Breast epithelium (tissue), 4 donors: ENCODE measurements at places on chromosomes 13 and 19. TPM values are rescaled to one million over a fixed set of nuclear protein-coding genes. Genes with fewer than 3 reads are reported as not detected.

GRCh38 chr13:28606466-28606865 lies 52.5 kb upstream of the POMP start:
- no peak for DNase-seq
- no peaks in the 10 kb centered on the region for H3K4me1 ChIP-seq
- no peak overlapping the region for H3K4me3 ChIP-seq

Gene VSTM2B
- not detected for total RNA-seq

DNA sequence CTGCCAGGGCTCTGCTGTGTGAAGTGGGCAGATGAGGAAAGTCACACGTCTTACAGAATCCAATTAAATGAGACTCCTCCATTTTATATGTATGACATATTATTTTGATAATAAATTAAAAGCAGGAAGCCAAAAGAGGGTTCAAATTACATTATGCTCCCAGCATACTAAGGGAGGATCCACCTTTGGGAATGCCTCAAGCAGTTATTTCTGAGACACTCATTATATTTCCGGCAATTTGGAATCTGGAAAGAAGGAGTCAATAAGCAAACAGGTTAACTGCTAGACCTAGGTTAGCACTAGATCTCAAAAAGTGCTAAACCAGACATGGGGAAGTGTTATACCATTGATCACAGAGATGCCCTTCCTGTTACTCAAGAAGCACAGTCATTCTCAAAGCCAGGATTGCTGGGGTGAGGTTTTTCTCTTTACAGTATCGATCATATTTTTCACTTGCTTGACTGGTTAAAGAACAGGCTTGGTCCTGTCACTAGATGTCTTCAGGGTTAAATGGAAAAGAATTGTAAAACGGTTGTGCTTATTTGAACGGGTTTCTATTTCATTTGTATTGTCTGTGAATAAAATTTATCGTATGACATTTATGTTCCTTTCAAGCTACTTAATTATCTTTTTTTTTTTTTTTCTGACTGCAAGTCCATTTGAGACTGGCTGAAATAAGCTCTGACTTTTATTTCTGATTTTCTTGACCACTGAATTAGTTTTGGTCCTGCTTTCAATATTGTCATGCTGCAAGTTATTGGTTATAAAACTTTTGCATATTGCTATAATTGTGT lies 523.2 kb downstream of the KLF12 start:
- H3K27me3 ChIP-seq = no peaks in the 10 kb centered on the region

DNA sequence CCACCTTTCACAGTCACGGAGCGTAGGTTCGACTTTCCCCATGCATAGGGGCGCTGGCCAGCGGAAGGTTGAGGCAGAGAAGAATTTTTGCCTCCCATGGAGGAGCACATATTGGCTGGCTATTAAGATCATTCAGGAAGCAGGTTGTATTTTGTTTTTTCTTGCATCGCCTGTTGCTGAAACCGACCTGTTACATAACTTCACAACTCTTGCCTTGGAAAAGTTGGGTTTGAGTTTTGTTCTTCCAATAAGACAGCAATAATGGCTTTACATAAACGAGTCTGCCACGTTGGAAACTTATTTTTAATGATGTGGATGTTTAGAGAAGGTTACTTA lies 1.4 kb downstream of the UPF1 start:
- H3K4me1 ChIP-seq = no peaks in the 10 kb centered on the region
- H3K36me3 ChIP-seq = no peaks in the 10 kb centered on the region
- no peaks in the 10 kb centered on the region for H3K27me3 ChIP-seq
- H3K4me3 ChIP-seq = peak overlapping the region; percentile 92
- peak overlapping the region; percentile 93 for H3K27ac ChIP-seq
- no peak for DNase-seq

GRCh38 chr19:484494-484893 lies 11.8 kb upstream of the MADCAM1 start:
- H3K27ac ChIP-seq = no peak overlapping the region
- H3K4me1 ChIP-seq = no peaks in the 10 kb centered on the region
- H3K27me3 ChIP-seq = peaks cover 13% of the 10 kb centered on the region
- no peaks in the 10 kb centered on the region for H3K36me3 ChIP-seq
- H3K4me3 ChIP-seq = no peak overlapping the region

- H3K4me3 ChIP-seq = no peak overlapping the region
- H3K27ac ChIP-seq = peak overlapping the region; percentile 1
- no peaks in the 10 kb centered on the region for H3K36me3 ChIP-seq
- H3K4me1 ChIP-seq = no peaks in the 10 kb centered on the region
Measured at GRCh38 chr19:55344444-55344843, 4.8 kb downstream of the KMT5C start.

GRCh38 chr13:79782541-79783205 lies 301.7 kb downstream of the NDFIP2 start:
- no peaks in the 10 kb centered on the region for H3K36me3 ChIP-seq
- no peaks in the 10 kb centered on the region for H3K4me1 ChIP-seq
- peak overlapping the region; percentile 30 for H3K27ac ChIP-seq
- DNase-seq = peak; percentile 23
- no peaks in the 10 kb centered on the region for H3K27me3 ChIP-seq

DNA sequence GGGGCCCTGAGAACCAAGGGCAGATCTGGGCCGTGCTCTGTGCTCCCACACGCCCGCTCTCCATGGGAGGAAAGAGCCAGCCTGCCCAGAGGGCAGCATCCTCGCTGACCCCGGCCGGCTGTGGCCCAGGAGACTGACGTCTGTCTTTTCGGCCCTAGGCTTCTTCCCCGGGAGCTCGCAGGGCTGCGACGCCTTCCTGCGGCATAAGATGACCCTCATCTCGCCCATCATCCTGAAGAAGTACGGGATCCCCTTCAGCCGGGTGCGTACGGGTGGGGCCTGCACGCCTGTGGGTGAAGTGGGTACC lies 108.2 kb downstream of the KDM4B start:
- no peaks in the 10 kb centered on the region for H3K4me1 ChIP-seq
- no peaks in the 10 kb centered on the region for H3K36me3 ChIP-seq
- no peak overlapping the region for H3K27ac ChIP-seq
- H3K27me3 ChIP-seq = no peaks in the 10 kb centered on the region
- no peak overlapping the region for H3K4me3 ChIP-seq
- no peak for DNase-seq

DNA sequence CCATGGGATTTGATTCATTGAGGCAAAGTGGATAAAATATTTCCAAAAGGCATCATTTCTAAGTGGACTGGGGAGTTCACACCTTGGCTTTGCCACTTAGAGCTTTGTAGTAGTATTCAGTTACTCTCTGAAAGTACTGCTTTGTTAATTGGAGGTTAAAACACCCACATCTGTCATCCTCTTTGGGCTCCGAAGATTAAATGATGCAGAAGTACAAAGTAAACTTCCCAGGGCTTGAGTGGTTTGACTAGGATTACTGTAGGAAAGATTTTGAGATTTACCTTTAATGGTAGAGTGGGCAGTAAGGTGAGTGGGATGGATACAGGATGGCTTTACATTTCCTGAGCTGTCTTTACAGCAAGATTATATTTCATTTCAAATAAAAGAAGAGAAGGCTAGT lies 42.4 kb downstream of the WASF3 start:
- no peak overlapping the region for H3K27ac ChIP-seq
- no peak for DNase-seq

DNA sequence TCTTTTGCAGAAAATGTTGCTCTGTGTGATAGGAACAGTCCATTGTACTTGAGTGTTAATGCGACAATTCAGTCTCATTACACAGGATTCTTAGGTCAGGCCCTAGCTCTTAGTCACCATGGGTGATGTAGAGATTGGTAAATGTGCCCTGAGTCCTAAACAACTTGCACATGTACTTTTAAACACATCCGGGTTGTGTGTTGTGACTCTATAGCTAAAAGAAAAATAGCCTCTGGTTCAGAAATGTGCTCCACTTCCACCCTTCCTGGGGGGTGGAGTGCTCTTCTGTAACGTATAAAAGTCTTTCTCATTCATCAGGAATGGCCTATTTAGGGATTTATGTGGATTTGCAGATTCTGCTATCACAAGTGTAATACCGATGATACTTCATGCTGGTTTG lies 5.2 kb downstream of the SPATA13 start:
- no peak overlapping the region for H3K27ac ChIP-seq
- no peaks in the 10 kb centered on the region for H3K27me3 ChIP-seq
- no peaks in the 10 kb centered on the region for H3K36me3 ChIP-seq
- no peak for DNase-seq
- H3K4me1 ChIP-seq = no peaks in the 10 kb centered on the region

DNA sequence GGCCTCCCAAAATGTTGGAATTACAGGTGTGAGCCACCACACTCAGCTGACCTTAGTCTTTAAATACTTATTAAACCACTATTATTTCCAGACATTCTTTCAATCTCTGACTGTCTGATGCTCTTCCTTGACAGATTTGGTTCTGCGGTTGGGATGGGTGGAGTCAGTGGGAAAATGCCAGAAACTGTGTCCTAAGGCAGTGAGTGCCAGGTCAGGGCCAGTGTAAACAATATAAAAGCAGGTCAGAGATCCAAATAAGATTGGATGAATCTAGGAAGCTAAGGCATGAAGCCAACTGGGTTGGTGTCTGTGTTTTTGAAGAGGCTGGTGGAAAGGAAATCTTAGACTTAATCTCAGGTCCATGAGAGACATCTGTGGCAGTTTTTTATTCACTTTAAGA lies 74.7 kb downstream of the KLF5 start:
- DNase-seq = no peak
- no peak overlapping the region for H3K27ac ChIP-seq
- no peak overlapping the region for H3K4me3 ChIP-seq
- no peaks in the 10 kb centered on the region for H3K4me1 ChIP-seq

GRCh38 chr13:110812121-110812868 lies 98.8 kb downstream of the ING1 start:
- H3K27ac ChIP-seq = no peak overlapping the region
- H3K36me3 ChIP-seq = no peaks in the 10 kb centered on the region

- no peaks in the 10 kb centered on the region for H3K4me1 ChIP-seq
- peak overlapping the region; percentile 99 for H3K27ac ChIP-seq
- DNase-seq = no peak
Measured at GRCh38 chr13:37059848-37060192, 332 bp upstream of the SUPT20H start.

DNA sequence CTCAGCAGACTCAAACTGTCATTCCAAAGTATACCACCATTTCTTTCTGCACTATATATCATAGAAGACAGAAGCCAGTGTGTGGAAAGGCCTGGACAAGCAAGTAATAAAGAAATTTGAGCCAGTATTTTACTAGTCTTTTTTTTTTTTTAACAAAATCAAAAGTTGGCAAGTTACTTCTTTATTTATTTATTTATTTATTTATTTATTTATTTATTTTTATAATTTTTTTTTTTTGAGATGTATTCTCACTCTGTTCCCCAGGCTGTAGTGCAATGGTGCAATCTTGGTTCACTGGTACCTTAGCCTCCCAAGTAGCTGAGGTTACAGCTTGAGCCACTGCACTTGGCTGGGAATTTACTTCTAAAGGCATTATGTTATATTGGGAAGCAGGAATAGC lies 25.3 kb downstream of the ZNF493 start:
- no peak for DNase-seq
- H3K4me1 ChIP-seq = no peaks in the 10 kb centered on the region
- H3K27ac ChIP-seq = no peak overlapping the region
- no peaks in the 10 kb centered on the region for H3K36me3 ChIP-seq
- H3K27me3 ChIP-seq = no peaks in the 10 kb centered on the region

DNA sequence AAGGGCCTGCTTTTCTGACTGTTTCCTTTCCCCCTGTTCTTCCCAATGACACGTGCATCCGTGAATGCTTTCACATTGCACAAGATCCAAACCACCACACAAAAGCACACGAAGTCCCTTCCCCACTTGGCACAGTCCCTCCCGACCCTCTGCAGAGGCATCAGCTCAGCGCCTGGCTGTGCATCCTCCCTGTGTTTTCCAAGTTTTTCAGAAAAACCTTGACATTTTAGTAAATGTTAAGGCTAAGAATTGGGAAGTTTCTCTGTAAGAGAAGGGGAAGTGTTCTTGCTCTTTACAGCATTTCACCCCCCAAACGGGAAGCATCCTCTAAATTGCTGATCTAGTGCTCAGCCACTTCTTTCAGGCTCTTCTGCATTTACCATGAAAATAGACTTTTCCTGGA lies 94.5 kb upstream of the TM9SF2 start:
- H3K27ac ChIP-seq = no peak overlapping the region
- no peaks in the 10 kb centered on the region for H3K36me3 ChIP-seq
- no peak overlapping the region for H3K4me3 ChIP-seq

DNA sequence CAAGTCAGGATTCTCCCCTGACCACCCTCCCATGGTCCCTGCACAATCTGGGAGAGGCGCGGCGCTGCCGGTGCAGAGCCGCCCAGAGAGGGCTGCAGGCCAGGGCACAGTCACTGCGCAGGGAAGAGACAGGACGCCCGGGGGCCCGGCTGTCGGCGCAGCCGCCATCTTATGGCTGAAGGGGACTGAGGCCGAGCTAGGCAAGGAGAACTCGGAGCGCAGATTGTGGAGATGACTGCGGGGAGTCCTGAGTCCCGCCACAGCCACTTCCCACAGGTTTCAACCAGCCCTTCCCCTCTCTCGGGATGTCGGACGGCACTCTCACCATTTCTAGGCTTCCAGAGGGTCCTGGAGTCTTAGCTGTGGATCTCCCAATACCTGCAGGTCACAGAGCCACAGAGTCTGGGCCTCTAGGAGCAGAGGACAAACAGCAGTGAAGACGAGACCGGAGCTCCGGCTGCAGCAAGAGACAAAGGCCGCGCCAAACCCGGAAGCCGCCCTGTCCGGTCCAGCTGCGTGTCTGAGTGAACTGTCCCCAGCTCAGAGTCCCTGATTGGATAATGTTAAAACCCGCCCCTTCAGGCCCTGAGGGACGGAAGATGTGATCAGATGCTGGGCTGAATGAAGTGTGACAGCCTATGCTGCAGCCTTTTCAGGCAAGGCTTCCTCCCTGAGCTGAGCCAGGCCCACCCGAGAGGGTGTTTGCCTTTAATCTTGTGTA lies at the start of gene ZNF708:
TSS of gene ZNF708 (minus strand) at position 526 of the 721 bp plus-strand sequence. CDS start at position 328, 198 bp downstream.
- H3K4me3 ChIP-seq = peak within 1 kb of the TSS; percentile 69
- H3K27ac ChIP-seq = peak within 1 kb of the TSS; percentile 98
- no peaks in the 10 kb centered on the region for H3K36me3 ChIP-seq
- peak; percentile 88 for DNase-seq

Gene IL12RB1
- 1.6 TPM for total RNA-seq

Gene LHB
- total RNA-seq = not detected

GRCh38 chr19:41984961-41985360 lies 9.1 kb downstream of the ATP1A3 start:
- no peaks in the 10 kb centered on the region for H3K4me1 ChIP-seq
- no peak overlapping the region for H3K27ac ChIP-seq
- H3K27me3 ChIP-seq = peaks cover 6% of the 10 kb centered on the region
- no peak for DNase-seq
- no peaks in the 10 kb centered on the region for H3K36me3 ChIP-seq

Gene PINLYP
- 4.5 TPM for total RNA-seq

- DNase-seq = no peak
- no peaks in the 10 kb centered on the region for H3K27me3 ChIP-seq
- H3K4me3 ChIP-seq = no peak overlapping the region
- H3K27ac ChIP-seq = no peak overlapping the region
- no peaks in the 10 kb centered on the region for H3K36me3 ChIP-seq
- no peaks in the 10 kb centered on the region for H3K4me1 ChIP-seq
Measured at GRCh38 chr13:98838776-98839175, 86.3 kb upstream of the SLC15A1 start.

- no peak overlapping the region for H3K27ac ChIP-seq
- no peaks in the 10 kb centered on the region for H3K4me1 ChIP-seq
- no peaks in the 10 kb centered on the region for H3K36me3 ChIP-seq
- no peaks in the 10 kb centered on the region for H3K27me3 ChIP-seq
Measured at GRCh38 chr13:85366759-85367417, 432.3 kb downstream of the SLITRK6 start.

GRCh38 chr19:43751466-43752220 lies 3.1 kb downstream of the SMG9 start:
- H3K4me1 ChIP-seq = no peaks in the 10 kb centered on the region
- H3K4me3 ChIP-seq = no peak overlapping the region
- H3K27me3 ChIP-seq = no peaks in the 10 kb centered on the region
- peaks cover 9% of the 10 kb centered on the region for H3K36me3 ChIP-seq
- DNase-seq = no peak

- H3K4me3 ChIP-seq = no peak overlapping the region
- H3K36me3 ChIP-seq = no peaks in the 10 kb centered on the region
- DNase-seq = no peak
- H3K27me3 ChIP-seq = no peaks in the 10 kb centered on the region
- H3K4me1 ChIP-seq = no peaks in the 10 kb centered on the region
- no peak overlapping the region for H3K27ac ChIP-seq
Measured at GRCh38 chr13:70856025-70856424, 747.8 kb upstream of the KLHL1 start.
